Esophagus squamous epithelium (tissue), 5 donors: ENCODE measurements at places on chromosomes 7 and 10.

DNA sequence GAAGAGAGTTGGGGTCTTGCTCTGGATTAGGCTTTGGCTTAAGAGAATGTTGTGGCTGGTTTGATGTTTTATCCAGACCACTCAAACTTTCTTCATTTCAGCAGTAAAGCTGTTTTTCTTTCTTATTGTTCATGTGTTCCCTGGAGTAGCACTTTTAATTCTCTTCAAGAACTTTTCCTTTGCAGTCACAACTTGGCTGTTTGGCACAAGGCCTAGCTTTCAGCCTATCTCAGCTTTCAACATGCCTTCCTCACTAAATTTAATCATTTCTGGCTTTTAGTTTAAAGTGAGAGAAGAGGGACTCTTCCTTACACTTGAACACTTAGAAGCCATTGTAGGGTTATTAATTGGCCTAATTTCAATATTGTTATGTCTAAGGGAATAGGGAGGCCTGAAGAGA is 18.1 kb downstream of the CCDC126 start:
- no peak for DNase-seq

GRCh38 chr10:69861251-69862240 is 59.8 kb downstream of the COL13A1 start:
- no peak for DNase-seq

GRCh38 chr7:2710286-2710655 is 22.3 kb downstream of the AMZ1 start:
- DNase-seq: no peak

DNA sequence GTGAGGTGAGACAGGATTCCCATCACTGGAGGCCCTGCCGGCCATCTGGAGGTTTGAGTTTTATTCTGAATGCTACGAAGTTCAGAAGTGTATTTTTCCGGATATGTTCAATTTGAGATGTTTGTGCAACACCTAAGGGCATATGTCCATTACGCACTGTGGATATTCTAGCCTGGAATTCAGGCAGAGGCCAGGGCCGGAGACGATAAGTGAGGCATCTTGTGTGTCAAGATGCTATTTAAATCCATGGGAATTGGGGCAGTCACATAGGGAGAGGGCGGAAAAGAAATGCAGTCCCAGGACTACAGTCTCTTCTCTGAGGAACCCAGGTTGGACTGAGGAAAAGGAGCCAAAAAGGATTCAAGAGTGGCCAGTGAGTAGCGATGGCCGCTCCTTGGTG is 1.9 kb upstream of the SUV39H2 start:
- DNase-seq: no peak

GRCh38 chr10:117351996-117352395 is 23.2 kb downstream of the PDZD8 start:
- DNase-seq: no peak

GRCh38 chr7:116653204-116653603 is 18.8 kb upstream of the MET start:
- DNase-seq: no peak

DNA sequence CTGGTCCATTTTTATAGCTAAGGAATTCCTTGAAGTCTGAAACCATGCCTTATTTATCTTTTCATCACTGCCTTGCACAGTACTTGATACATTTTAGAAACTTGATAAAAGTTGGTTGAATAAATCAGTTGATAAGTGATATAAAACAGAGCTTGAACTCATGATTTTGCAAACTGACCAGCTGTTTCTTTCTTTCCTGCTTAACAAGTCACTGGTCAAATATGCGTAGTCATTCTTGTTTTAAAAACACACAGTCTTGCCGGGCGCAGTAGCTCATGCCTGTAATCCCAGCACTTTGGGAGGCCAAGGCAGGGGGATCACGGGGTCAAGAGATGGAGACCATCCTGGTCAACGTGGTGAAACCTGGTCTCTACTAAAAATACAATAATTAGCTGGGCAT is 6.3 kb downstream of the TPST1 start:
- DNase-seq: no peak

GRCh38 chr7:15113752-15114151 is 211.2 kb upstream of the DGKB start:
- DNase-seq: no peak

- no peak for DNase-seq
Measured at GRCh38 chr10:3749011-3749410, 36.0 kb downstream of the KLF6 start.

GRCh38 chr7:130421684-130422083 is 19.1 kb downstream of the CEP41 start:
- DNase-seq: no peak
